ENCODE measurements at places on chromosomes 5 and 9. TPM values are rescaled to one million over a fixed set of nuclear protein-coding genes. Genes with fewer than 3 reads are reported as not detected.

GRCh38 chr5:179123109-179123426 is 62.9 kb downstream of the ZNF354C start:
- no peak for DNase-seq
- H3K27ac ChIP-seq, result no peak overlapping the region
- H3K4me1 ChIP-seq, result no peaks in the 10 kb centered on the region
- H3K27me3 ChIP-seq, result no peaks in the 10 kb centered on the region
- no peaks in the 10 kb centered on the region for H3K36me3 ChIP-seq

- H3K27me3 ChIP-seq, result no peaks in the 10 kb centered on the region
- H3K4me3 ChIP-seq, result no peak overlapping the region
- no peak overlapping the region for H3K27ac ChIP-seq
- peak; percentile 78 for DNase-seq
Measured at GRCh38 chr9:99778308-99778707, 43.4 kb upstream of the NR4A3 start.

DNA sequence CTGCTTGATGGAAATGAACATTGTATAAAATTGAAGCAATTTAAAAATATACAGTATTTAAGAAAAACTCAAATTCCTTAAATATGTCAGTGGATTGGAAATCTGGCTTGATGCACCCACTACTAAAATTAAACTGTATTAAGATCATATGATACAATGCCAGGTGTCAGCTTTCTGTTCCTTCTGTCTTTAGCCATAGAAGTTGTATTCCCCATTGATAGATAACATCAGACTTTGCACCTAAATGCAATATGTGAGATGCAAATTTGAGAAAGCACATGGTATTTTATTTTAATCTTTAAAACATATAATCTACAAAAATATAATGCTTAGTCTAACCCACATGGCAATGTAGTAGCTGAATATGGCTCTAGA is 697.4 kb upstream of the WWC1 start:
- H3K27ac ChIP-seq, result no peak overlapping the region
- H3K36me3 ChIP-seq, result no peaks in the 10 kb centered on the region
- peaks cover 71% of the 10 kb centered on the region for H3K27me3 ChIP-seq
- H3K4me3 ChIP-seq, result no peak overlapping the region

LCN1 gene
- not detected for total RNA-seq

GPR150 gene
- total RNA-seq, result not detected

CDC25C gene
- total RNA-seq, result 13.8 TPM
